Hematopoietic multipotent progenitor cell (in vitro differentiated cells): ENCODE measurements at places on chromosomes 3 and 15. TPM values are rescaled to one million over a fixed set of nuclear protein-coding genes. Genes with fewer than 3 reads are reported as not detected.
A peak's percentile ranks its signal among the peaks of the same experiment; 100 is the strongest.

GRCh38 chr3:144364737-144365136, 393.1 kb downstream of the DIPK2A start:
- no peak for DNase-seq

C3orf85 gene
- not detected for total RNA-seq

DNA sequence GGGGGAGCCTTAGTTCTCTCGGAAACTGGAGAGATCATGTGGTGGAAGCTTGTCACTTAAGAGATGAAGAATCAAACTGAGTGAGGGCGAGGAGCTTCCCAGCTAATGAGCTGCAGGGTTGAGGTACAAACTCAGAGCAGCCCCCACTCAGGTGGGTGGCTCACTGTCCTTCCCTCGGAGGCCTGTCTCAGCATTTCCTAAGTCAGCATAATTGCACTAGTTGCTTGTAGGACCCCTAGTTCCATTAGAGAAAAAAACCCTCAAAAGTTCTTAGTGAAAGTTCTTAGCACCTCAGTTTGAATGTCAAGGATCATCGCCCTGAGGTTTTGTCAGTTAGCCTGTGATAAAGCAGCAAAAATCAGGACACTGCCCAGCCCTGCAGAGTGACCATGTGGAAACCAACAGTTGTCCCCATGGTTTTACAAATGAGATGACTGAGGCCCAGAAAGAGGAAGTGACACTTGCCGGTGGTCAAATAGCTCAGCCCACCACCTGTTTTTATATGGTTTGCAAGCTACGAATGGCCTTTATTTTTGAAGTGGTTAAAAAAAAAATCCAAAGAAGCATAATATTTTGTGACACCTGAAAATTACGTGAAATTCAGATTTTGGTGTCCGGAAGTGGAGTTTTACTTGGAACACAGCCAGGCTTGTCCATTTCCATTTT, 11.9 kb downstream of the SMAD6 start:
- DNase-seq, result no peak

SNTN gene
- not detected for total RNA-seq

DNA sequence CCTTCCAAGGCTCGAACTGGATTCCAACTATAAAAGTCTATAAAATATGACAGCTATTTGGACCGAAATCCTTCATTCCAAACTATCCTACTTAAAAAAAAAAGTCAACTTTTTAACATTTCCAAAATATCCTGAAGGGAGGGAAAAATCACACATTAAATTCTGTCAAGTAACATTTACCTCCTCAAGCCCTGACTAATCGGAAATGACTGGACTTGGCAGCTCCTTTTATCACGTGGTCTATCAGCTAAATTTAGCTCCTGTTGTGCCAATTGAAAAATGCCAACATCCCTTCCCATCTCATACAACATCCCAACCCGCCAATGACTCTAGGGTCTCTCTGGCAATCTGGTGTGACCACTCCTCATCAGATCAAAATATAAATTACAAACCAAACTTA, 297.9 kb downstream of the FHIT start:
- no peak for DNase-seq

- no peak for DNase-seq
Observed at GRCh38 chr15:69551391-69552056, 98.9 kb downstream of the RPLP1 start.

GRCh38 chr3:49790626-49791411, 4.5 kb upstream of the IP6K1 start:
- DNase-seq, result no peak

- DNase-seq, result no peak
Observed at GRCh38 chr15:53569751-53570480, 189.5 kb downstream of the WDR72 start.

TMEM266 gene
- total RNA-seq, result not detected

DNA sequence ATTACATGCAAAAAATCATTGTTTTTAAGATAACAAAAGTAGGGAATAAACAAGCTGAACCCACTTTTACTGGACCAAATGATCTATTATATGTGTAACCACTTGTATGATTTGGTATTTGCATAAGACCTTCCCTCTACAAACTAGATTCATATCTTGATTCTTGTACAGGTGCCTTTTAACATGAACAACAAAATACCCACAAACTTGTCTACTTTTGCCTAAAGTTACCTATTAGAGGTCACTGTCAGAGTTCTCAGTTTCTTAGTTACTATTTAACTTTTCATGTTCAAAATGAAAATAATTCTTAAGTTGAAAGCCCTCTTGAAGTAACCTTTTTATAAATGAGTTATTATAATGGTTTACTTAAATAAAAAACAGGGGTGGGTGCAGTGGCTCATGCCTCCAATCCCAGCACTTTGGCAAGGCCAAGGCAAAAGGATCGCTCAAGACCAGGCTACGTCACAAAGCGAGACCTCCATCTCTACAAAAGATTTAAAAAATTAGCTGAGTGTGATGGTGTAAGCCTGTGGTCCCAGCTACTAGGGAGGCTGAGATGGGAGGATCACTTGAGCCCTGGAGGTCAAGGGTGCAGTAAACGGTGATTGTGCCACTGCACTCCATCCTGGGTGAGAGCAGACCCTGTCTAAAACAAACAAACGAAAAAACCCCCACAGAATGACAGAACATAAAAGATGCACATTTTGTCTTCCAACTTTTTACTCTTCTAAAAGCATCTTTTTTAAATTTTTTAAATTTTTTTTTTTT, 16.0 kb downstream of the ACTR8 start:
- DNase-seq, result no peak

DNA sequence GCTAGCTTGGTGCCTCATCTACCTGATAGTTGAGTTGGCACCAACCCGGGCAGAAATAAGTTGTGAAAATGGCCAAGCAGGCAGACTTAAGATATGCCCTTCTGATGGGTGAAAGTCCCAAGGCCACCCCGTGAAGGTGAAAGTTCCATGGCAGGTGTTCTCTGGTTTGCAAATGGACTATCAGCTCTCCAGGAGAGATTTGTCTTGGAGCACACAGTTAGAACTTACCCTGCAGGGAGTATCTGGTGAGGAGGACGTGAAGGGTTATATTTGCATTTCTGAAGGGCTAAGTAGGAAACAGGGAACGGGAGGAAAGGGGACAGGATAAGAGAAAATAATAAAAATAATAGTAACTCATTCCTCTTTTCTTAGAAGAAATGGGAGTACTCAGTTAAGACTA, 220.5 kb downstream of the TP63 start:
- no peak for DNase-seq

- DNase-seq, result peak; percentile 57
Observed at GRCh38 chr3:58999774-59000160, 50.1 kb downstream of the CFAP20DC start.
